Hepatocyte (in vitro differentiated cells): ENCODE measurements at places on chromosomes 2 and 18. TPM values are rescaled to one million over a fixed set of nuclear protein-coding genes. Genes with fewer than 3 reads are reported as not detected.

Gene ICOS
- total RNA-seq: 0.08 and 0.10 TPM in 2 replicates

Gene RESP18
- not detected in 2 replicates for total RNA-seq

Gene CAPN14
- total RNA-seq: 0.33 and 0.56 TPM in 2 replicates

Gene SULT1C4
- total RNA-seq: 14.0 and 17.8 TPM in 2 replicates

Gene NR4A2
- 1.7 and 2.3 TPM in 2 replicates for total RNA-seq

Gene SCYGR4
- not detected in 2 replicates for total RNA-seq

Gene FAM110C
- total RNA-seq: 10.2 and 11.2 TPM in 2 replicates
